Transverse colon (tissue), 4 donors: ENCODE measurements at places on chromosomes 12 and 14. TPM values are rescaled to one million over a fixed set of nuclear protein-coding genes. Genes with fewer than 3 reads are reported as not detected.

The SERPINA9 gene
- not detected for total RNA-seq

The DBX2 gene
- total RNA-seq, result not detected

The ANKS1B gene
- total RNA-seq, result not detected

The CCDC175 gene
- not detected for total RNA-seq

The PARP2 gene
- total RNA-seq, result 96.5 TPM

The TMTC2 gene
- total RNA-seq, result 17.2 TPM

The AGAP2 gene
- 9.0 TPM for total RNA-seq

The TUNAR gene
- total RNA-seq, result not detected

The SLC10A1 gene
- not detected for total RNA-seq

The C14orf132 gene
- 3.5 TPM for total RNA-seq

The REC8 gene
- total RNA-seq, result 11.3 TPM

The SLC39A5 gene
- total RNA-seq, result 225 TPM

The VWF gene
- total RNA-seq, result 51.6 TPM

The TAC3 gene
- total RNA-seq, result 47.1 TPM

The ADAM21 gene
- total RNA-seq, result not detected

The APOLD1 gene
- total RNA-seq, result 3.0 TPM

The CLEC4C gene
- not detected for total RNA-seq

The FSCB gene
- not detected for total RNA-seq
